Melanocyte of skin (primary cell): ENCODE measurements at places on chromosomes 11 and 22. TPM values are rescaled to one million over a fixed set of nuclear protein-coding genes. Genes with fewer than 3 reads are reported as not detected.

The OR5P2 gene
- not detected in 2 replicates for total RNA-seq

The SLC22A8 gene
- not detected in 2 replicates for total RNA-seq

The MPEG1 gene
- total RNA-seq = not detected in 2 replicates

The C22orf23 gene
- 0.34 TPM in 1 of 2 replicates, not detected in the other for total RNA-seq

The HBD gene
- not detected in 2 replicates for total RNA-seq

The TNNI2 gene
- not detected in 2 replicates for total RNA-seq

The FAM227A gene
- 1.7 and 2.2 TPM in 2 replicates for total RNA-seq

The SLC25A18 gene
- under 0.01 and 1.1 TPM in 2 replicates for total RNA-seq

The UPK2 gene
- not detected in 2 replicates for total RNA-seq

The DCHS1 gene
- total RNA-seq = 2.3 and 4.0 TPM in 2 replicates

The KRTAP5-1 gene
- total RNA-seq = not detected in 2 replicates

The LUZP2 gene
- total RNA-seq = under 0.01 TPM in 1 of 2 replicates, not detected in the other

The KCNQ1 gene
- total RNA-seq = not detected in 2 replicates

The IL17REL gene
- not detected in 2 replicates for total RNA-seq

The OR52E8 gene
- not detected in 2 replicates for total RNA-seq

The NRIP3 gene
- 6.2 and 13.7 TPM in 2 replicates for total RNA-seq

The KRTAP5-10 gene
- total RNA-seq = not detected in 2 replicates
